ENCODE measurements at places on chromosomes 2 and 18.

GRCh38 chr2:145254291-145254690 is 734.4 kb upstream of the ZEB2 start:
- no peak for DNase-seq

GRCh38 chr2:190881598-190882410 is 1.2 kb downstream of the GLS start:
- DNase-seq, result peak; percentile 43

DNA sequence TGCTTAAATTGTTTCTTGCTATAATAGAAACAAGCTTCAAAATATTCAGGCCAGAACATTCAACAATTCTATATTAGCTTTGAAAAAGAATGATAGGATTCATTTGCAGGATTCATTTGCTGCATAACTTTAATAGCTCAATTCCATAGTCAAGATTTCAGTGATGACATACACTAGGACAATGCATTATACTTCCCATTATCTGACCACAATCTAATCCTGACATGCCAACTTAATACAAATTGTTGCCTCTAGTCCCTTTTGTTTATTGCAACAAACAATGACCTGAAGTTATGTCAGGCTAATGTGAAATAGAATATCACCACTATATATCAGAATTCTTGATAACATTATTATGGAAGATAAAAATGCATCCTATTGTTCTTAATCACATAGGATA is 169.4 kb downstream of the DNAH7 start:
- no peak for DNase-seq

GRCh38 chr2:186716899-186717298 is 23.0 kb downstream of the FAM171B start:
- no peak for DNase-seq

DNA sequence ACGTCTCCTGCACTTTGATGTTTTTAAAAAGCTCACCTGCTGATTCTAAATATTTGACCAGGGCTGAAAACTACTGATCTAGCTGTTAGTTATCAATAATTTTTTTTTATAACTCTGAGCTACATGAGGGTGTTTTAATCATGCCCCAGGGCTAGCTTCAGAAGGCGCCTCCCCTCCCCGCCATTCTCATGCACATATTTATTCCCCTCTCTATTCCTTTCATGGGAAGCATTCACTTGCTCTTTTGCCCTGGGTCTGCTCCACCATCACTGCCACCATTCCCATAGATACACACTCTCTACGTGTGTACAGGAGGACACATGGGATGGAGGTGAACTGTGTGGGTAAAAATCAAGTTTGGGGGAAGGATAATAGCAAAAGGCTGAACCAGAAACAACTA is 101.0 kb downstream of the PLA2R1 start:
- no peak for DNase-seq

DNA sequence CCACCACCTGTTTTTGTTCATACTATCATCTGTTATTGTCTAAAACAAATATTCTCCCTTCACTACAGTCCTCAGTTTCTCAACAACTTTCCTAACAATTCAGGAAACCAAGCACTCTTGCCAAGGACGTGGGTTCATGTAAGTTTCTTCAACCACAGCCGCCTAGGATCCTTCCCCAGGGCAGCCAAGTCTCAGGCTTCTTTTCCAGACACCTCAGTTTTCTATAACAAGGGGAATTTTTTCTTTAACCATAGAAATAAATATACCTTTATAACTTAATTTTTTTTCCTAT is 39.4 kb upstream of the AGPS start:
- DNase-seq, result no peak

DNA sequence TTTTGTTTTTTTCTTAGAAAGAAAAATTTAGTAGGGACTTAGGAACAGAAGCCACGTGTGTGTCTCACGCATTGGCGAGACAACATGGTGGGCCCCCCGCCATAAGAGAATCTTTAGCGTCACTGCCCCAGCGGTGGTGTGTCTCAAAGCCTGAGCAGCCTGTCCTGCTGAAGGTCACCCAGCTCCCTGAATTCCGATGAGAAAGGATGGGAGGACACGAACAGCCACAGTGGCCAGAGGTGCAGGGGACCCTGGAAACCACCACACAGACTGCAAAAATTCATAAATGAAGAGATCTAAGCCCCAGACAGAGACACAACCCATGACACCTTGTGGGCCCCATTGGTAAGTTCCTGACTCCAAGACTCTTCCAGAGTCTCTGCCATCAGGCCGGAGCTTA is 266.1 kb upstream of the RAB6C start:
- no peak for DNase-seq

- DNase-seq, result no peak
These were observed 304.1 kb upstream of the KCNH7 start for GRCh38 chr2:163142618-163143017.

DNA sequence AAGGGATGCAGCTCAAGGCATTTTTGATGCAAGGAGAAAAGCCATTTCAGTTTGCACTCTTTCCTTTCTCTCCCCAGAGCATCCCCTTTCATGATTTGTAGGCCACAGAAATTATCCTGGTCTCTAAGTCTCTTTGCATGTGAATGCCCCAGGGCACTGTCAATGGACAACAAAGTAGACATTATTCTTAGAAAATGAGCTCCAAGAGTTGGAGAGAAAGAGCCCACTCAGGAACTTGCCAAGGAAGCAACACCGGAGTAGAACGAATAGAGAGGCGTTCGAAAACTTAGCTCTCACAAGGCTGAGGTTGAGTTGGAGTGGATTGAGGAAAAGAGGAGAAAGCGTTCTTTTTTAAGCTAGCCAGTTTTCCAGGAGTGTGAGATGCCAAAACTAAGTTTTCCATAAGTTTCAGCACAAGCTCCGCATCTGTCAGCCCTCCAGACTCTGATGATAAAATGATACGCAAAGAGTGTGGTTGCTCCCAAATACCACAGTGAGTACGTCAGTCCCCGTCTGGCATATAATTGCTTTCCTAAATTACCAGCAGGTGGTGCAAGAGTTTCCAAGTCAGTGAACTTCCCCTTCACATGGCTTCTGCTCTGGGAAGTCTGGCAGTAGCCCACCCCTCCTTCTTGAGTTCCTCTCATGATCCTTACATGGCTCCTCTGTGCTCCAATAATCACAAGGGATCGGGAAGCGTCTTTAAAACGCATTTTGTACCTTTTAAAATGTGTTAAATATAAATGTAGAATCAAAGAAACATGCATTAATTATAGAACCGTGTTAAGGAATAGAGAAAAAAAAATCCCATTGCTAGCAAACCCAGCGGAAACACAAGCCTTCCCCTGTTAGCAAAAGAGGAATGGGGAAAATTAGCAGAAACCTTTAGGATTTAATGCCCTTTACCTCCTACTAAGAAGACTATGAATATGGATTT is 1060.6 kb upstream of the FANCL start:
- DNase-seq, result no peak

- no peak for DNase-seq
These were observed 2.3 kb upstream of the GCC2 start for GRCh38 chr2:108446703-108447102.

DNA sequence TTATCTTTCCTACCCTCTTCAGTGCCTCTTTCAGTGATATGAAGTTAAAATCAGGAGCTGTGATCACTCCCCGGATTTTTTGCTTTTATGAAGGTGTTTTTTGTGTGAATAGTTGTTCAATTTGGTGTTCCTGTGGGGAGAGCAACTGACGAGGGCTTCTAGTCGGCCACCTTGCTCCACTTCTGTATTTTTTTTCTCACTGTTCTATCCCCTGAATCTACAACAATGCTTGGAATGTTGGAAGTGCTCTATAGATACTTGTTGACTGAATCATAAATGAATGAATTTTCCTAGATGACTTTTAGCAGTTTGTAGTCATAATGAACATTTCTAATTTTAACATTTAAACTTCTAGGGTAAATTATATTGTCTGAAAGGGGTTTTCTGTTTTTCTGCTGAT is 247.3 kb downstream of the ZNF385B start:
- DNase-seq, result no peak

- no peak for DNase-seq
These were observed 18.6 kb downstream of the ARL4C start for GRCh38 chr2:234478121-234478858.

Data from stimulated activated CD4-positive, alpha-beta T cell treated with anti-CD3 and anti-CD28 coated beads, Interleukin-1b, Interleukin-23, amount 100 ng/mL, for 24 hours (primary cell).